ENCODE measurements at places on chromosomes 3 and 15. TPM values are rescaled to one million over a fixed set of nuclear protein-coding genes. Genes with fewer than 3 reads are reported as not detected.
A peak's percentile ranks its signal among the peaks of the same experiment; 100 is the strongest.

- H3K36me3 ChIP-seq: no peaks in the 10 kb centered on the region
- no peak overlapping the region for H3K4me3 ChIP-seq
- DNase-seq: no peak
- H3K27me3 ChIP-seq: no peaks in the 10 kb centered on the region
- no peak overlapping the region for H3K27ac ChIP-seq
- H3K4me1 ChIP-seq: no peaks in the 10 kb centered on the region
Observed at GRCh38 chr3:85252686-85253085, 293.9 kb downstream of the CADM2 start.

GRCh38 chr3:57794951-57795350 lies 38.8 kb downstream of the SLMAP start:
- no peaks in the 10 kb centered on the region for H3K27me3 ChIP-seq
- H3K4me1 ChIP-seq: no peaks in the 10 kb centered on the region
- H3K36me3 ChIP-seq: no peaks in the 10 kb centered on the region
- no peak overlapping the region for H3K4me3 ChIP-seq
- no peak overlapping the region for H3K27ac ChIP-seq

DNA sequence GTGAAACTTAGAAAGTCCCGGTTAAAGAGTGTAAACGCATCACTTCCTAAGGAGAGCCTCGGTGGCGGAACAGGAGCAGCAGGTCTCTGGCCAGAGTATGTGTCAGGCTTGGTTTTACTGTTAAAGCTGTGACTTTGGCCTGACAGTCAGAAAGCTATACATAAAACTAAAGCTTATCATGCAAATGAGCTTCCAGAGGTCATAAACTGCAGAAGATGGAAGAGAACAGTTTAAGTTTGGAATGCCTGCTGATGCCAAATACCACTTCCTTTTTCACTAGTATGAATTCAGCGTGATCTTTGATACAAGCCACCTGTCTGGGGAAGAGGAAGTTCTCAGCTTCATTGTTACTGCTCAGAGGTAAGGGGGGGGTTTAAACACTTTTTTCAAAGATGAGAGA lies 125.1 kb upstream of the CTDSPL start:
- no peaks in the 10 kb centered on the region for H3K36me3 ChIP-seq
- no peak for DNase-seq
- H3K4me3 ChIP-seq: no peak overlapping the region

DNA sequence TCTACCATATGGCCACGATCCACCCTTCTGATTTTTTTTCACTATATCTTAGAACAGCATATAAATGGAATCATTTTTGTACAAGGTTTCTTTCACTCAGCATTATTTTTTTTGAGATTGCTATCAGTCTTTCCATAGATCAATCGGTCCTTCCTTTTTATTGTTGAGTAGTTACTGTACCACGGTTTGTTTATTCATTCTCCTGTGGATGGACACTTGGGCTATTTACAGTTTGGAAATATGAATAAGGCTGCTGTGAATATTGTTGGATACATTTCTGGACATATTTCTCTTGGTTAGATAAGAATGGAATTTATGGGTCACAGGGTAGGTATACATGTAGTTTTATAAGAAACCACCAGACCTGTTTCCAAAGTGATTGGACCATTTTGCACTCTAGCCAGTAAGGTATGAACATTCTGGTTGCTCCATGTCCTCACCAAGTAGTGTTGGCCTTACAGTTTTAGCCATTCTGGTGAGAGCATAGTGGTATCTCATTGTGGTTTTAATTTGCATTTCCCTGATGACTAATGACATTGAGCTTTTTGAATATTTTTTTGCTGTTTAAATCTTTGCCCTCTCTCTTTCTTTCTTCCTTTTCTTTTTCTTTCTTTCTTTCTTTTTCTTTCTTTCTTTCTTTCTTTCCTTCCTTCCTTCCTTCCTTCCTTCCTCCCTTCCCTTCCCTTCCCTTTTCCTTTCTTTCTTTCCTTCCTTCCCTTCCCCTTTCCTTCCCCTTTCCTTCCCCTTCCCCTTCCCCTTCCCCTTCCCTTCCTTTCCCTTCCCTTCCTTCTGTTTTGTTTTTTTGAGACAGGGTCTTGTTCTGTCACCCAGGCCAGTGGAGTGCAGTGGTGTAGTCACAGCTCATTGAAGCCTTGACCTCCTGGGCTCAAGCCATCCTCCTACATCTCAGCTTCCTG lies 49.2 kb downstream of the LRRK1 start:
- H3K4me3 ChIP-seq: no peak overlapping the region
- H3K27ac ChIP-seq: no peak overlapping the region
- no peak for DNase-seq

- no peak for DNase-seq
- H3K4me3 ChIP-seq: no peak overlapping the region
- no peaks in the 10 kb centered on the region for H3K4me1 ChIP-seq
- no peak overlapping the region for H3K27ac ChIP-seq
Observed at GRCh38 chr3:66239513-66240123, 18.8 kb downstream of the SLC25A26 start.

- DNase-seq: no peak
- no peak overlapping the region for H3K27ac ChIP-seq
- no peaks in the 10 kb centered on the region for H3K4me1 ChIP-seq
- peaks cover 50% of the 10 kb centered on the region for H3K36me3 ChIP-seq
- no peaks in the 10 kb centered on the region for H3K27me3 ChIP-seq
Observed at GRCh38 chr3:38254872-38255271, 10.7 kb upstream of the SLC22A13 start.

- H3K4me3 ChIP-seq: peak overlapping the region; percentile 58
- peak; percentile 27 for DNase-seq
- peaks cover 20% of the 10 kb centered on the region for H3K4me1 ChIP-seq
- no peak overlapping the region for H3K27ac ChIP-seq
Observed at GRCh38 chr3:115512565-115513415, 110.5 kb upstream of the GAP43 start.

- no peak overlapping the region for H3K27ac ChIP-seq
- no peak overlapping the region for H3K4me3 ChIP-seq
- DNase-seq: no peak
- H3K4me1 ChIP-seq: peaks cover under 1% of the 10 kb centered on the region
- H3K36me3 ChIP-seq: no peaks in the 10 kb centered on the region
Observed at GRCh38 chr3:120028271-120029047, 65.8 kb downstream of the GSK3B start.

DNA sequence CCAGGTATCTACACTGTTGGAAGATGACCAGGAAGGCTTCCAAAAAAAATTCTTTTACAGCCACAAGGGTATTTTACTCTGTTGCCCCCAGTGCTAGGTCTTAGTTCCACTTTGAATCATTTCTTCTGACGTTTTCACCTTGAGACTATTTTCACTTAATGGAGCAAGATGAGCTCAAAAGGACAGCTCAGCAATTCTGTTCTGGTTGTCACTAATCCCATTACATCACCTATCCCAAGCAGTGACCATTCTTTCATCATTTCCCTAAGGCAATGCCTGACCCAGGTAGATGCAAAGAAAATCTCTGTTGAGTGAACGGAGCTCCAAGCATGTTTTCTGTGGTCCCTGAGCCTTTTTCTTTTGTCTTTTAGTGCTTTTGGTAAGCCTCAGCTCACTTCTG lies 210.0 kb downstream of the KCNAB1 start:
- H3K36me3 ChIP-seq: no peaks in the 10 kb centered on the region
- DNase-seq: no peak
- no peak overlapping the region for H3K4me3 ChIP-seq
- peaks cover 2% of the 10 kb centered on the region for H3K27me3 ChIP-seq

- DNase-seq: no peak
- H3K27ac ChIP-seq: no peak overlapping the region
- no peaks in the 10 kb centered on the region for H3K27me3 ChIP-seq
- peaks cover 3% of the 10 kb centered on the region for H3K4me1 ChIP-seq
Observed at GRCh38 chr3:194893121-194893987, 207.7 kb downstream of the FAM43A start.

- no peak overlapping the region for H3K4me3 ChIP-seq
- no peaks in the 10 kb centered on the region for H3K27me3 ChIP-seq
- peaks cover 71% of the 10 kb centered on the region for H3K36me3 ChIP-seq
- H3K27ac ChIP-seq: peak overlapping the region; percentile 52
- DNase-seq: no peak
- H3K4me1 ChIP-seq: peaks cover 35% of the 10 kb centered on the region
Observed at GRCh38 chr3:172513488-172513887, 9.7 kb downstream of the TNFSF10 start.

- H3K27ac ChIP-seq: no peak overlapping the region
- no peaks in the 10 kb centered on the region for H3K27me3 ChIP-seq
- no peaks in the 10 kb centered on the region for H3K4me1 ChIP-seq
- no peak for DNase-seq
- H3K36me3 ChIP-seq: no peaks in the 10 kb centered on the region
Observed at GRCh38 chr3:190003681-190004123, 117.0 kb downstream of the P3H2 start.

DNA sequence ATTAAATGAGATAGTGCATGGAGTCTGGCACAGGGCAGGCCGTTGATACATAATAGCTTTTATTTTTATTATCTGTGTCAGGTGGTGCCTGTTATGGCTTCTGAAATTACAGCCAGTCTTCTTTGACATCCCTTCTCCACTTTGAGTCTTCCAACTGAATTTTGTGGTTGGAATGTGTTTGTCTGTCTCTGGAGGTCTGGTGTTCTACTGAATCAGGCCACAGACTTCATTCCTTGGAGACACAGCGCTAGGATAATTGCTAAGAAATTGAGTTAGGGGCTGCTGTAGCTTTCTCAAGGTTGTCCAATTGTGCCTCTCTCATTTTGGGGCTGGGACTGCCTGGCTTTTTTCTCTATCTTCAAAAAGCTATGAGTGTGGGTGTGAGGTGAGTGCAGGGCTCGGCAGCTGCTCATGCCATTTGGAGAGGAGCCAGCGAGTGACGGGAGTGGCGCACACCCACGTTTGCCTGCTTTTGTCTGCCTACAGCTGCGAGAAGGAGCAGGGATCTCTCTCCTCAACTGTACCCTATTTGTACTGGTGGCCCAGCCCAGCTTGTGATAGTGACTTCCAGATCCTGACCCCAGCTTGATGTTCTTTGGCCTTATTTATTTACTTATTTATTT lies 49.8 kb upstream of the SYN2 start:
- no peaks in the 10 kb centered on the region for H3K4me1 ChIP-seq
- H3K36me3 ChIP-seq: no peaks in the 10 kb centered on the region
- H3K27me3 ChIP-seq: no peaks in the 10 kb centered on the region
- H3K27ac ChIP-seq: no peak overlapping the region
- H3K4me3 ChIP-seq: no peak overlapping the region

DNA sequence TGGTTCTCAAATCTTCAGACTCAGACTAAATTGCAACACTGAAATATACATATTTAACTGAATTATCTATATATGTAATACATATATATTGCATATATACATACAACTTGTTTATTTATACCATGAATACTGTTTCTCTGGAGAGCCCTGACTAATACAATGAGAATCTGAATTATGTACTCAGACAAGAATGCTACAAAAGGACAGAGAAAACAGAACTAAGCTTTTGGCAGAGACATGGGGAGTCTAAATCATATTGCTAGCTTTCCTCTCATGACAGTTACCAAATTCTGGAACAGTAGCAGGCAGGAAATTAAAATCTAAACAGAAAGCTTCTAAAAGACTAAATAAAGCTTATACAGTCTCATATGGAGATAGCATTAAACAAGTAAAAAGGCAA lies 142.4 kb upstream of the KCNMB2 start:
- DNase-seq: no peak
- H3K4me1 ChIP-seq: no peaks in the 10 kb centered on the region
- no peak overlapping the region for H3K27ac ChIP-seq
- H3K4me3 ChIP-seq: no peak overlapping the region
- H3K27me3 ChIP-seq: no peaks in the 10 kb centered on the region
- H3K36me3 ChIP-seq: no peaks in the 10 kb centered on the region

- H3K4me3 ChIP-seq: no peak overlapping the region
- peak; percentile 32 for DNase-seq
- no peaks in the 10 kb centered on the region for H3K27me3 ChIP-seq
Observed at GRCh38 chr3:5055357-5056110, 66.6 kb upstream of the ARL8B start.

- H3K36me3 ChIP-seq: no peaks in the 10 kb centered on the region
- no peak overlapping the region for H3K27ac ChIP-seq
- no peaks in the 10 kb centered on the region for H3K27me3 ChIP-seq
- DNase-seq: no peak
Observed at GRCh38 chr3:177499779-177500423, 302.6 kb upstream of the TBL1XR1 start.

DNA sequence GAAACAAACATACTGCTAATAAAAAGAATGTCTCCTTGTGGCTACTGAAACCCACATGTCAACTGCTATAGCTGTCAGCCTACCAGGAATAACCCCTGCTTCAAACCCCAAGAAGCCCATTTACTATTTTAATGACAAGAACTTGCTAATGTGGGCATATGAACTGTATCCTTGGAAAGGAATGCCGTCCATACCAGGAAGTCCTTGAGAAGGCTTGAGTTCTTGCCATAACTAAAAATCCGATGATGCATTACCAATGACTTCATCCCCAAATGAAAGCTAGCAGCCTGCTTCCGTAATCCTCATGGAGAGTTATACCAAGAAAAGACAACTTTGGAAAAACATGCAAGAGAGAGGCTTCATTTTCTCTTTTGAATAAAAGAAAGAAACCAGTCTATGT lies 34.8 kb downstream of the MINDY4B start:
- DNase-seq: no peak
- no peaks in the 10 kb centered on the region for H3K36me3 ChIP-seq
- H3K4me1 ChIP-seq: no peaks in the 10 kb centered on the region
- H3K4me3 ChIP-seq: no peak overlapping the region

- no peaks in the 10 kb centered on the region for H3K4me1 ChIP-seq
- DNase-seq: no peak
- H3K4me3 ChIP-seq: no peak overlapping the region
- H3K36me3 ChIP-seq: no peaks in the 10 kb centered on the region
- H3K27me3 ChIP-seq: no peaks in the 10 kb centered on the region
Observed at GRCh38 chr3:169710619-169711018, 47.1 kb upstream of the MECOM start.

DNA sequence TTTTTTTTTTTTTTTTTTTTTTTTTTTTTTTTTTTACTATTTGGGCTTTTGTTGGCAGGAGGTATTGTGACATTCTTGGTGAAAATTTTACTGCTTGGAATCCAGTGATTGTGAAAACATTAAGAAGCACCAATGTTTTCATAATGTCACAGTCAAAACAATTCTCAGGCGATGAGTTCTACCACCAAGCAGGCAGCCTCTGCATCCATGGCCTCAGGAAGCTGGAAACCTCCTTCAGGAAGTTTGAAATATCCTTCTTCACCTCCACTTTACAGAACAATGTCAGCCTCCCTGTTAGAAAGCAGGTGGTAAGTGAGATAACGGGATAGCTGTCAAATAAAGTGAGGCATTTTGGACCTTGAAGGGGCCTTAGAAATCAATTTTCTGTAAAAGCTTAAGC lies 98.3 kb downstream of the MEX3B start:
- no peak overlapping the region for H3K4me3 ChIP-seq
- no peak for DNase-seq
- H3K36me3 ChIP-seq: no peaks in the 10 kb centered on the region
- H3K27me3 ChIP-seq: no peaks in the 10 kb centered on the region

- no peak for DNase-seq
- no peaks in the 10 kb centered on the region for H3K4me1 ChIP-seq
- no peaks in the 10 kb centered on the region for H3K36me3 ChIP-seq
Observed at GRCh38 chr3:24451461-24452099, 43.1 kb downstream of the THRB start.

Gene INAFM2
- polyA plus RNA-seq: 3.0 TPM

Gene VILL
- polyA plus RNA-seq: 46.4 TPM

Gene P2RY13
- polyA plus RNA-seq: 0.13 TPM

Gene CA12
- not detected for polyA plus RNA-seq

Gene SLC15A2
- 16.9 TPM for polyA plus RNA-seq

Gene POLG
- polyA plus RNA-seq: 92.7 TPM
